Upper lobe of left lung (tissue), 6 donors: ENCODE measurements at places on chromosomes 2 and 18. TPM values are rescaled to one million over a fixed set of nuclear protein-coding genes. Genes with fewer than 3 reads are reported as not detected.
A peak's percentile ranks its signal among the peaks of the same experiment; 100 is the strongest.

DNA sequence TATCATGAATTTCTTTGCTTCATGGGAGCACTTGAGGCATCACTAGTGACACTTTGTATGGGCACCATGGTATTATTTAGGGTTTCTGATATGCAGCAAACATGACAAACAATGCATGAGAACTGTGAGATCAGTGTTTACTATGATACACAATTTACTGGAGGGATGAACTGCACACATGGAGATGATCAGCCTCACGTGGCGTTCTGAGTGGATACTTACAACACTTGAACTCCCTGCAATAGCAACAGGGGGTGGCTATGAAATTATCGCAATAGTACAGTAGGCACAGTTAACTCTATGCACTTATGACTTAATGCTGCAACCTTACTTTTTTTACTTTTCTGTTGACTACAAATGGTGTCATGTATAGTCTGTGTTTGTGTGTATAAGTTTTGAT, 18.5 kb upstream of the UGT1A8 start:
- H3K27ac ChIP-seq, result no peak overlapping the region
- no peaks in the 10 kb centered on the region for H3K27me3 ChIP-seq
- DNase-seq, result no peak
- no peak overlapping the region for H3K4me3 ChIP-seq
- H3K4me1 ChIP-seq, result no peaks in the 10 kb centered on the region

DNA sequence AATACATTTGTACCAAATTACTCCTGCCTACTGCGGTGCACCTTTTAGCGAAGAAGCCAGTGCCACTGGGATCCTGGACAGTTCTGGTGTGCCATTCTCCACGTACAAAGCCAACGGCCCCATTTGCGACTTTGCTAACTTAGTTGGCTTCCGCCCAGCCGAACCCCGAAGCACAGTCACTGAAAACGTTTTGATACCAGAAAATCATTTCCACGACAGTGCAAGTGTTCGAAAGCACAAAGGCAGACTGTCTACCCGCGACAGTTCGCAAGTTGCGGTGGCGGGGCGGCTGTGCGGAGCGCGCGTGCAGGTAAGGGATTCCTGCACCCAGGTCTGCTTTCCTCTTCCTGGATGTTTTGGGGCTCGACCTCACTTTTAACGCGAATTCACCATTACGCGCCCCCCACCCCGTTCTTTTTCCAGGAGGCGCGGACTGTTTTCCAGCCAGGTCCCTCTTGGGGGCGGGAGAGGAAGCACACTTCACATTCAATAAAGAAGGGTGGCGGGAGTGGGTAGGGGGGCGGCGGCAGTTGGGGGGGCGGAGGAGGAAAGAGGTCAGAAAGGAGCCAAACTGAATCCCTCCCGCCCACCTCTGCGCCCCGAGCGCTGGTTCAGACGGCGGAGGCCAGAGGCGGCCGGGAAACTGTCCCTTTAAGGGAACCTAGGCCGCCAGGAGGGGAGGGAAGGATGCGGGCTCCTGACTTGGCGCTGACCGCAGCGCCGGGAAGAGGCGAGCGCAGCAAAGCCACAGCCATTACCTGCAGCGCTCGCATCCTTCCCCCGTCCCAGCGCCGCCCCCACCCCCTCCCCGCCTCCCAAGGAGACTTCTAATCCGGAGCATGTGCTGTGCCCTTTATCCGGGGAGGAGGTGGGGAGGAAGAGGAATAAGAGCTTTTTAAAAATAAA, 107.4 kb upstream of the KCTD1 start:
- H3K27ac ChIP-seq, result peak overlapping the region; percentile 77
- H3K4me3 ChIP-seq, result peak overlapping the region; percentile 56
- peak; percentile 87 for DNase-seq
- no peaks in the 10 kb centered on the region for H3K36me3 ChIP-seq

DNA sequence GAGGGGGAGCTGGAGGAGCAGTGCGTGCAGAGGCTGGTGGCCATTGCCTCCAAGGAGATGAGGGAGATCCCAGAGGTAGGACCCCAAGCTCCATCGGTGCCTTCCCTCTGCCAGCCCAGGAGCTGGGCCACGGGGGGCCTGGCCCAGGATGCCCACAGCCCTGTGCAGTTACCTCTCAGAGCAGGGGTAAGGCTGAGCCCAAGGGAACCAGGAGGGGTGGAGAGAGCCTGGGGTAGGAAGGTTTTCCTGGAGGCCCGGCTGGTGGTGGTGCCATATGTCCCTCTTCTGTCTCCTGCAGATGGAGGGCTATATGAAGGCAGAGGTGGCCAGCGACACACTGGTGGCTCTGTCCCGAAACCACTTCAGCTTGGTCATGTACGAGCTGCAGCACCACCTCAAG, 11.4 kb downstream of the MROH2A start:
- no peaks in the 10 kb centered on the region for H3K27me3 ChIP-seq
- no peak overlapping the region for H3K4me3 ChIP-seq
- no peak for DNase-seq
- no peaks in the 10 kb centered on the region for H3K4me1 ChIP-seq

- H3K36me3 ChIP-seq, result no peaks in the 10 kb centered on the region
- DNase-seq, result no peak
- H3K27ac ChIP-seq, result no peak overlapping the region
- no peaks in the 10 kb centered on the region for H3K4me1 ChIP-seq
These were observed 172.7 kb downstream of the L3MBTL4 start for GRCh38 chr18:6242004-6242403.

- no peak overlapping the region for H3K27ac ChIP-seq
- no peak overlapping the region for H3K4me3 ChIP-seq
- peaks cover 90% of the 10 kb centered on the region for H3K36me3 ChIP-seq
- H3K4me1 ChIP-seq, result no peaks in the 10 kb centered on the region
- DNase-seq, result no peak
- H3K27me3 ChIP-seq, result no peaks in the 10 kb centered on the region
These were observed 34.6 kb downstream of the PREPL start for GRCh38 chr2:44326548-44327264.

- DNase-seq, result peak; percentile 76
- no peak overlapping the region for H3K4me3 ChIP-seq
- peak overlapping the region; percentile 89 for H3K27ac ChIP-seq
- H3K4me1 ChIP-seq, result peaks cover 29% of the 10 kb centered on the region
- no peaks in the 10 kb centered on the region for H3K36me3 ChIP-seq
- no peaks in the 10 kb centered on the region for H3K27me3 ChIP-seq
These were observed 777 bp upstream of the RAB17 start for GRCh38 chr2:237591141-237591881.

CLEC4F gene
- 0.78 TPM for total RNA-seq

TWSG1 gene
- 33.2 TPM for total RNA-seq

TLX2 gene
- 0.26 TPM for total RNA-seq
